ENCODE measurements at places on chromosomes 12 and 14.

DNA sequence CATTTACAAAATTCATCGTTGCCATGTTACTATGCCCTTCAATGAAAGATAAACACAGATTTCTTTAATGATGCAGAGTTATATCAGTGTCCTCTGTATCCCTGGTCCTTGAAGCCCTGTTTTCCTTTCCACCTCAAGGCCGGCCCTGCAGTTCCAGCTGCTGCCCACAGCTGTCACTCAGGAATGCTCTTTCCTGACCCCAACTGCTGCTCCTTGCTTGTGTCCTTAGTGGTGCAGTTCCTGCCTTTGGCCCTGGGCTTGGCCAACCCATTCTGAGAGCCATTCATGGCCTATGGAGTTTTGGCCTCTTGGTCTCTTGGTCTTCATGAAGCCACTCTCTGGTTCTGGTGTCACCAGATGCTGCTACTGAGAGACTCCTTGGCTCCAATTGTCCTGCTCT lies 93.1 kb downstream of the GAS2L3 start:
- DNase-seq: no peak

DNA sequence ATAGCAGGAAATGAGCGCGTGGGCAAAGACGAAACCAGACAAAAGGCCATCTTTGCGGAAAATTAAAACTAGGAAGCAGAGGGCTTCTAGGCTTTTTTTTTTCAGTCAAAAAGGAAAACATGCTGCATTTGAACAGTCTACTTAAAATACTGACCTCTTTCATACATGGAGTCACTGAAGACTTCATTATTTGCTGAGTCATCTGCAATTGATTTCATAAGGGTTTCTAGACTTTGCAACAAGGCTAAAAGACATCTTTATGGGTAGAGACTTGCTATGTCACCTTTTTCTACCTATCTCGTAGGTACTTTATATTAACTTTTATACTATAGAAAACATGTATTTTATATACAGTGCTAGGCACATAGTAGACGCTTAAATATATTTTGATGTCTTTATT lies 238.4 kb downstream of the TMEM132D start:
- DNase-seq: no peak

DNA sequence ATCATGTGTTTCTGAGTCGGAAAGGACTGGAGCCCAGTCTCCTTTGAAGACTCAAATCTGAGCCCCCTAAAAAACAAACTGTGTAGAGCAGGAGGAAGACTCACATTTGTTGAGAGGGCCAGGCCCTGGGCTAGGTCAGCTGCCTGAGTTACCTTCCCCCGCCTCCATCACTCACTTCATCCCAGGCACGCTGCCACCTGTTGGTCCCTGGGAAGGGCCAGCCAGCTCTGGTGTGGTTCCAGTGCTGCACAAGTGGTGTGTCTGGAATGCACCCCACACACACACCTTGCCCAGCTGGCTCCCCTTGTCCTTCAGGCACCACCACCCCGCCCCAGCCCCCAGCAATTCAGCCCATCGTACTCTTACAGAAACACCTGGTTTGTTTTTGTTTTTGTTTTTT lies 9.0 kb downstream of the MVK start:
- DNase-seq: peak; percentile 56

DNA sequence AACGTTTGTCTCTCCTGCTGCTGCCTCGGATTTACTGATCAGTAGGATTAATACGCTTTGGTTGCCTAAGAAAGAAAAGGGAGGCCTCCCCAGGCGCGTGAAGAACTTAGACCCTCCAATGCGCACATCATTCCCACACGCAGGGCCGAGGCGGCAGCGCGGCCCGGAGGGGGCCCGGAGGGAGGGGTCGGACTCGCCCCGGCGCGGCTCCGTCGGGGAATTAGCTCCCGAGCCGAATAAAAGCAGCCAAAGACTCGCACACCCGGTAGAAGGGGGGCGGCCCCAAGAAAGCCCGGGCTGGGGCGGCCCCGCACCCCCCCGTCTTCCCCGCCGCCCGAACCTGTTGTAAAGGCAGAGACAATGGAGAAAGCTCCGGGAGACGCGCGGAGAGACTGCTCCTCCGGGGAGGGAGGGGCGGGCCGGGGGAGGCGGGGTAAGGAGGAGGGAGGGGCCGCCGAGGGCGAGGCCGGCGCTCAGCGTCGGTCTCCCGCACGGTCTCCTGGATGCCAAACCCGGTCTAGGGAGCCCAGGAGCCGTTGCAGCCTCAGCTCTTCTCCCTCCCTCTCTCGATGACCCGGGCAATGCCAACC lies at the start of gene NELL2:
Gene NELL2, minus strand, starts transcription at position 362 of the 590 bp plus-strand sequence. CDS start 446 bp downstream, outside the sequence.
- no peak for DNase-seq

DNA sequence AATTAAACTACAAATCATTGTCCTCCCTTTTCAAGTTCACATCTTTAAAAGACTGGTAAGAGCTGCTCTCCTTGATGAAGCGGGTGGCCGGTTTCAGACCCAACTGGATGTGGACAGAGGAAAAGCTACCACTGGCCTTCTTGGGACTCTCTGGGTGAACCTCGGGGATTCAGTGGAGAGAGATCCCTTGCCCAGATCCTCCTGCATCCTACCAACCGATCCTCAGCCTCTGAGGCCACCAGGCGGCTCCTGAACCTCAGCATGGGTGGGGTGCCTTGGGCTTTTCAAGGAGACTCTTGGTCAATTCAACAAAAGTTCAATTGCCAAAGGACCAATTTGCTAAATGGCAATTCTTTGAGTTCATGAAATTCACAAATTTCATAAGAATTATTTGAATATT lies 84.5 kb downstream of the ZFP36L1 start:
- no peak for DNase-seq

GRCh38 chr12:54039417-54040147 lies 6.7 kb downstream of the HOXC5 start:
- DNase-seq: no peak

DNA sequence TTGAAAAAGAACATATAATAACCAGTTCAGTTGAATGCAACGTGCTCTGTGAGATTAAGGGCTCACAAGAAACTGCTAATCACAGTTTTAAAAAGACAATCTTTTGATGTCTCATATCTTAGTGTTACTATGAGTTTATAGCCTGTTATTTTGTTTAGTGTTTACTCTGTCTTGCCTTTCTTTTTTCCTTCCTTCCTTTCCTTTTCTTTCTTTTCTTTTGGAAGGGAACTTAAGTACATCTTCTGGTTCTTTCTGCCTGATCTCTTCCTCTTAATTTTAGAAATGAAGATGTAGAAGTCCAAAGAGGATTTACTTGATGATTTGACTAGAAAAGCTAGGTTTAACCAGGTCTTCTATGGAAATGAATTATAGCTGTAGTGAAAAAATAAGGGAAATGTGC lies 38.2 kb downstream of the WNK1 start:
- no peak for DNase-seq

DNA sequence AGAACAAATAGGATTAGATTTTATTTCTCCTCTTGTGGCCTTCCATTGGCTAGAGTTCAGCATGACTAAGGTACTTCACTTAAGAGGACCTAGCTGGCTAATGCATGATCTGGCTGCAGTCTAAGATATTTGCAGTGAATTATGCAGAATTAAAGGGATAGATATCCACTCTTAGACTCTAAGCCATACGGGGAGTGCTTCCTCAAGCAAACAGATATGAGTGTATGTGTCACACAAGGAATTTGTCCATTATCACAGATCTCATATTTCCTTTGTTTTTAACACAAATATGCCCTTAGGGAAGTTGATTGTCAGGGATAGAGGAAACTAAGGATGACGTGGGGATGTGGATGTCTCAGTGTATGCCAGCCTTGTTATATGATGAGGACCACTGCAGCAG lies 88.1 kb upstream of the DHRS4 start:
- DNase-seq: no peak

DNA sequence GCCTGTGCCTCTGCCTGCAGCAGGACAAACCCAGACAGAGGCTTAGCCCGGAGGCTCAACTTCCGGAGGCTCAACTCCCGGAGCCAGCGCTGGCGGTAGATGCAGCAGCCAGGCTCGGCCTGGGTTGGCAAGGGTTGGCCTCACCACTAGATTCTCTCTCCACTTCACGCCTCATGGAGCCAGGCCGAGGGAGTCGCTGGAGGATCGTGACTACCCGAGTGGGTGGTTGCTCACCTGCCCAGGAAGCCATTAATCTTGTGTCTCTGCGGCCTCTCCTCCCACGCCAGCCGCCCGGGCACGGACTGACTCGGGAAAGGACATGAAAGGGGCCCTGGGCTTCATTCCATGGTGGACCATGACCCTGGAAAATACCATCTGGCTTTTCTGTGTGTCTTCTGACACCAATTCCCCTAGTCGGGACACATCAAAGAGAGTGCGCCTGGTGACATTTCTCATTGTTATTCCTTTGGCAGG lies 20.8 kb downstream of the ESRRB start:
- no peak for DNase-seq

- DNase-seq: no peak
Measured at GRCh38 chr12:82721726-82722125, 35.0 kb downstream of the TMTC2 start.

DNA sequence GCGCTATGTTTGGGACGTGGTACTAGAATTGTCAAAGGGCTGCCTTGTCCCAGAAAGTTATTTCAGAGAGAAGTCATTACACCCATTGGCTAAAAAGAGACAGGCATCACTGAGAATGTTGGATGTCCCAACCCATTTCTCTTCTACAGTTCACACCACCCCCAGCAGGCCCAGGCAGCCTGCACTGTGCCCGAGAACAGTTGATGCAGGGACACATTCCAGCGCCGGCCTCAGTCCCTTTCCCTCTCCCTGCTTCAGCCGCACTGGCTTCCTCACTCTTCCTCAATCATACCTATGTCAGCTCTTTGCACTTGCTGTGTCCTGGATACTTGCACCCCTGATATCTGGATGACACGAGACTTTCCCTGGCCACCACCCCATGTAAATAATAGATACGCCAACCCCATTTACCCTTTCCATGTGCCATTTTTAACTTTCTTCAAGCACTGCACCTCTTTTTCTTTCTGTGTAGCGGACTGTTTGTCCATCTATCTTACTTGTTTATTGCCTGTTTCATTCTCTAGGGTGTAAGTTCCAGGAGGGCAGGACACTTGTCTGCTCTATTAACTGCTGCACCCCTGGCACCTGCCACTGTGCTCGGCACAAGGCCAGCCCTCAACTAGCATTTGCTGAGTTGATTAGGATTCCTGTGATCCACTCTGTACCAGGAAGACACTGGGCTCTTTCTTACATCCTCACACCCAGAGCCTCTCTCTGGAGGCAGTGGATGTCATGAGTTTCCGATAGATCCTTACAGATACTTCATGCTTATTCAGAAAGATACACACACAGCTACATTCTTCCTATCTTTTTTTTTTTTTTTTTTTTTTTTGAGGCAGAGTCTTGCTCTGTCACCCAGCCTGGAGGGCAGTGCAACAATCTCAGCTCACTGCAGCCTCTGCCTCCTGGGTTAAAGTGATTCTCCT lies 76.6 kb upstream of the CEP83 start:
- DNase-seq: peak; percentile 20

GRCh38 chr12:121036810-121037326 lies 2.2 kb downstream of the OASL start:
- no peak for DNase-seq

GRCh38 chr12:50101663-50102062 lies 2.1 kb upstream of the GPD1 start:
- no peak for DNase-seq

- no peak for DNase-seq
Measured at GRCh38 chr14:44956866-44957265, 4.9 kb downstream of the KLHL28 start.

GRCh38 chr14:55434805-55435174 lies 5.6 kb downstream of the TBPL2 start:
- no peak for DNase-seq

DNA sequence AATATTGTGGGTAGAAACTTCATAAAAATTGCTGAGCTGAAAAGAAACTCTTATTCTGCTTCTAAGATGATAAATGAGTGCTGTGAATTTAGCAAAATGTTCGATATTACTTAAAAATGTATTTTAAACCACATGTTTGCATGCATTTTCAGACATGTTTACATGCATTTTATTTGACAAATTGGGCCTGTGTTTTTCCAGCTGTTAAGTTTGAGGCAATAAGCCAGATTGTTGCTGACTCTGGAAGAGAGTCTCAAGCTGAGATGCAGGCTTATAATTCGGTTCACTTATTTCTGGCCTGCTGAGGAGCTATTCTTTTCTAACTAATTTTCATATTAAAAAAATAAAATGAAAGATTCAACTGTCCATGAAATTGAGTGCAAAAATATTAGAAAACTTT lies 110.1 kb downstream of the SYNE2 start:
- DNase-seq: no peak

GRCh38 chr12:123150275-123150743 lies 581 bp downstream of the PITPNM2 start:
- peak; percentile 55 for DNase-seq

- DNase-seq: no peak
Measured at GRCh38 chr12:87924149-87924548, 105.1 kb downstream of the C12orf50 start.

GRCh38 chr12:46370792-46371717 lies 1.5 kb downstream of the SLC38A2 start:
- peak; percentile 93 for DNase-seq

- DNase-seq: no peak
Measured at GRCh38 chr12:89731614-89732013, 23.0 kb upstream of the ATP2B1 start.

All from left ventricle myocardium inferior (tissue), 1 donor.